ENCODE measurements at places on chromosomes 5 and 9.

DNA sequence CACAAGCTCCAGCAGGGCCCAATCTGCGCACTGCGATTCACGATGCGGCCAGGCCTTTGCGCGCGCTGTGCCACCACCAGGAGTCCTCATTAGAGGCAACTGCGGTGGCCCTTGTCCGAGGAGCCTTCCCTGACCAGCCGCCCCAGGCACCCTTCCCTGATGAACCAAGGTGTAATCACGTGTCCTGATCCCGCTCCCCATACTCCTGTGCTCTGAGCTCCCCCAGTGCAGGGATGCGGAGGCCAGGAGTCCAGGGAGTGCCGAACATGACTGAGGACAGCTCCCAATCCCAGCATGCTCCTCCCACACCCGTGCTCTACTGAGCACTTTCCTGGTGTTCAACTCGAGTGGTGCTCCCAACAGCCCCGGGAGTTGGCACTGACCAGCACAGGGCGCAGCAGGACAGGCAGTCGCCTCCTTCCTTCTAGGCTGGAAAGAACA is 134.8 kb downstream of the ZNF354C start:
- DNase-seq = no peak

GRCh38 chr5:2272755-2273154 is 390.0 kb upstream of the IRX4 start:
- no peak for DNase-seq

DNA sequence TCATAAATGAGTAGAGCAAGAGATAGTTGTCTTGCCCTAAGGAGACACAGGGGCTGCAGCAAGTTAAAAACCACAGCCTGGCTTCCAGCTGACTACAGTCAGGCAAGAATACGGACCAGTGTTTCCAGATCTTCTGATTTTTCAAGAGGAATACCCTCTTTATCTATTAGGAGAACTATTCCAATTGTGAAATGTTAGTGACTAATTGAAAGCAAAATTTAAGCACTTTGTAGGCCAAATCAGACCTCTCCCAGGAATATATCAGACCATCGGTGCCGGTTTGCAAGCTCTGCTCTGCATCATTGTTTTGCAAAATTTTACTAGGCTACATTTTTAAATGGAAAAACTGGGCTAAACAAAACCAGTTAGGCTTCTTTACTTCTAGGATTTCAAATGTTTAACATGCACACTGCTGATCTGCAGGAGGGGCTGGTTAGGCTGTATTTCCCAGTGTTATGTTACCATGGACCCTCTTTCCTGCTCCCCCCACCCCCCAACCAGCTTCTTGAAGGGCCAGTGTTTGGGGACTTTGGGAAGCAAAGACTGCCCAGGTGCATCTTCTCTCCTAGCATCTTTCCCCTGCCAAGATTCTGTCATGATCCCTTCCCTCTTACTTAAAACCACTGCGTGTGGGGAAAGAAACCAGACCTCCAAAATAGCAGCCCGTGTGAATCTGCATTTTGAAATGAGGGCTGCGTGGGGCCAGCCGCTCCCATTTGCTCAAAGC is 1.1 kb upstream of the ARSI start:
- DNase-seq = no peak

DNA sequence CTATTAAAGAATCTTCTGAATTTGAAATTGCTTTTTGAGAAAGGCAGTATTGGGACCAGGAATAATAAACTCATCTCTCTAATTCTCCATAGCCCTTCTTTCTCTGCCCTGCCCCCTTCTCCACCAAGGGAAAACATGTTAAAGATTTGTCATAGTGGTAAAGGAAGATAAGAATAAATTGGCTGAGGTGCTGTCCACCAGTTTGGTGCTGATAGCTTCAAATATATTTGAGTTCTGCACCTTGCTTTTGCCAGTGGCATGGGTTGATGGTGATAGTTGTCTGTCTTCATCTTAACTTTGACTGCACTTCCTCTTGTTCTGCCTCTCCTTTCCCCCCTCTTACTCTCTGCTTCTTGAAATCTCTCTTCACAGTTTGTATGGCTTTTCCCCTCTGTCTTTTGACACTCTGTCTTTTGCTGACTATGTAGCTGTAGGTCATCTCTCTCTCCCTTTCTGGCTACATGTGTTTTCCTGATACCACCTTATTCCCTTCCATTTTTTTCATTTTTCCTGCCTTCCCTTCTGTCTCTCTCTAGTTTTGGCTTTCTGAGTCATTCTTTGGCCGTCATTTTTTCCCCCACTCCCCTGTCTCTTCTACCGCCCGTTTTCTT is 56.6 kb downstream of the NDUFS4 start:
- no peak for DNase-seq

DNA sequence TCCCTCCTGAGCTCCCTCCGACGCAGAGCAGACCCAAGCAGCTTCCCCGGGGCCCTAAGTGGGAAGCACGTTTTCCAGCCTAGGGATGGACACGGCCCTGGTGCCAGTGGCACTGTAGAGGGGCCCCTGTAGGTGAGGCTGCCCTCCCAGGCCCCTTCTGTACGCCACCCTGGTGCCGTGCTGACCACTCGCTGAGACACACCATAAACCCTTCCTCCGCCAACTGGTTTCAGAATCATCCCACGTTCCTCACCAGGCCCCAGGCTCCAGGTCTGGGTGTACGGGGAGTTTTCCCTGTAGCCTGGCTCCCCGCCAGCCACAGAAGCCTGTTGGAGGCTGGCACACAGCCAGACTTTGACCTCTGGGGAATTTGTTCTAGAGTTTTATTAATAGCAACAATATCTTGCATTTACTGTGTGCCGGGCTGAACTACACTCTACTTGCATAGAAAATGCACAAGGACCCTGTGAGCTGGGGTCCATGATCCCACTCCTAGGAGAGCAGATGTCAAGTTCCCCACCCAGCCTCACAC is 18.2 kb upstream of the WDR38 start:
- DNase-seq = no peak

DNA sequence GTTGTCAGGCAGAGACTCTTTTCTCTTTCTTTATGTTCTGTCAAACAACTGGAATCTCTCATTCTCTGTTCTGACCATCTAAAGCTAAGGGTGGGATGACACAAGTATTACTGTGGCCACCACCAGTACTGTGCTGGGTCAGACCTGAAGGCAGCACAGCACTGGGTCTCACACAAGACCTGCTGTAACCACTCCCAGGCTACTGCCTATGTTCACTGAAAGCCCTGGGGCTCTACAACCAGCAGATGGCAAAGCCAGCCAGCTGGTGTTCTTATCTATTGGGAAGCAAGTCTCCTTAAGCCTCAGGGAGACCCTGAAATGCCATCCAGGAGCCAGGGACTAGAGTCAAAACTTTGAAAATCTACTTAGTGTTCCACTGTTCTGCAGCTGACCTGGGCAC is 189.5 kb downstream of the SLCO4C1 start:
- no peak for DNase-seq

DNA sequence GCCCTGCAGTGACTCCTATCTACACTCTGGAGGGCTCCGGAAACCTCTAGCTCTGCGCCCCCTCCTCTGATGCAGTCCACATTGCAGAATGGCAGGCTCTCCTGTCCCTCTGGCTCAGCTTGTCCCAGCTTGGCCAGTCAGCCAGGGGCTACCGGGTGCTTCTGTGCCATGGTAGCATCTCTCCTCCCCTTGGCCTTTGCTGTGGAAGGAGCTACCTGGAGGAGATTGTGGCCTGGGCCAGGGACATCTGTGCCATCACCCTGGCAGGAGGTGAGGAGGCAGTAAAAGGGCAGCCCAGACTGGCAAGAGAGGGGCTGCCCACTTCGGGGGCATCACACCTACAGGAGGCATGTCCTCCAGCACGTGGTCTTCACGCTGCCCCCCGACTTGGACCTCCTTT is 38.1 kb upstream of the FCN1 start:
- DNase-seq = no peak

DNA sequence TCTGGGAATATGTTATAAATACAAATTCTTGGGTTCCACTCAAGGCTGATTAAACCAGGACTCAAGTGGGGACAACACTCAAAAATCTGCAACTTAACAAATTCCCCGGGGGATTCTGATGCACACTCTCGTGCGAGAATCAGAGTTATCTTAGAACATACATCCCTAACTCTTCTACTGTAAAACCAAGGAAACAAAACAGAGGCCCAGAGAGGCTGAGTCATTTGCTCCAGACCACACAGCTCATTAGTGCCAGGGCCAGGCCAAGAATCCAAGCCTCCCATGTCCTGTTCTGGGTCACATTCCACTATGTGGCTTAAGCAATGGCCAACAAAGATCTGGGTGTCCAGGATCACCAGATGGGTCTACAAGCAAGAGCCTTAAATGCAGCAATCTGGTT is 166.0 kb downstream of the ADAMTS12 start:
- no peak for DNase-seq

GRCh38 chr9:109286571-109286977 is 34.3 kb downstream of the EPB41L4B start:
- no peak for DNase-seq

- DNase-seq = no peak
Measured at GRCh38 chr9:122179054-122179689, 19.5 kb downstream of the MORN5 start.

GRCh38 chr5:165882099-165882498 is 2376.7 kb downstream of the MAT2B start:
- no peak for DNase-seq

GRCh38 chr5:109378095-109378494 is 31.7 kb downstream of the PJA2 start:
- no peak for DNase-seq

Data from iPS-NIHi11 (cell line).